ENCODE measurements at places on chromosomes 6 and 20.

GRCh38 chr20:41531518-41532275 lies 86.5 kb downstream of the CHD6 start:
- DNase-seq, result no peak

GRCh38 chr6:32152769-32153563 lies 975 bp upstream of the PPT2 start:
- no peak for DNase-seq

- DNase-seq, result no peak
Measured at GRCh38 chr20:11777387-11778205, 140.1 kb upstream of the BTBD3 start.

- DNase-seq, result no peak
Measured at GRCh38 chr6:82086944-82087343, 160.6 kb downstream of the IBTK start.

GRCh38 chr6:117477988-117478852 lies 4.3 kb upstream of the DCBLD1 start:
- DNase-seq, result no peak
